ENCODE measurements at places on chromosomes 16 and 17.

GRCh38 chr16:66572356-66572755 is 6.1 kb downstream of the CMTM1 start:
- DNase-seq, result no peak

DNA sequence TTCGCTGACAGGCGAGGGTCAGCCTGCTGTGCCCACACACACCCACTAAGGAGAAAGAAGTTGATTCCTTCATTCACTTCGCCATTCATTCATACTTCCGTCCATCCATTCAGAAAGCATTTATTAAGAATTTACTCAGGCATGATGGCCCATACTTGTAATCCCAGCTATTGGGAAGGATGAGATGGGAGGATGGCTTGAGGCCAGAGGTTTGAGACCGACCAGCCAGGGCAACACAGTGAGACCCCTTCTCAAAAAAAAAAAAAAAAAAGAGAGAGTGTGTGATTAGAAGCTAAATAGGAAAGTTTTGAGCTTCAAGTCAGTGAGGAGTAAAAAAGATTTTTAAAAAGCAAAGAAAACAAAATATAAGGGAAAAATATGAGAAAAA is 8.7 kb downstream of the CES2 start:
- no peak for DNase-seq

GRCh38 chr17:72943826-72944689 is 148.4 kb downstream of the SLC39A11 start:
- no peak for DNase-seq

DNA sequence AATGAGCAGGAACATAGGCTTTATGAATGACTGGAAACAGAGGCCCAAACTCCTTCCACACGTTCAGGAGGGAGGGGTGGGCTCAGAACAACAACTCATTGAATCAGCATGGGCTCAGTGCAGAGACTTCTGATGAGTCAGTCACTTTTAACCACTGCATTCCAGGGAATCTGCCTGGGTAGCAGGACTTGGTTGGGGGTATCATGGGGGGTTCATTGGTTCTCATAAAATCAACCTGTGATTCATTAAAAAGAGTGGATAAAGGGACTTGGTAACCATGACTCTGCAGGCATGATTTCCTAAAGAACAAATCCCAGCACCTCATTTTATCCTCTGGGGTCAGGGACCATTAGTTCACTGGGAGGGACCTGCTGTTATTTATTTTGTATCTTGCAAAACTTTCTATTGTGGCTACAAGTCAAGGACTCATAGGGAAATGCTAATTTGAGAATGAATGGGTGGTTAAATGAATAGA is 13.8 kb downstream of the ITGB3 start:
- DNase-seq, result no peak

- no peak for DNase-seq
Measured at GRCh38 chr16:86077243-86077940, 178.4 kb downstream of the IRF8 start.

- no peak for DNase-seq
Measured at GRCh38 chr17:80882323-80882722, 109.3 kb upstream of the CHMP6 start.

DNA sequence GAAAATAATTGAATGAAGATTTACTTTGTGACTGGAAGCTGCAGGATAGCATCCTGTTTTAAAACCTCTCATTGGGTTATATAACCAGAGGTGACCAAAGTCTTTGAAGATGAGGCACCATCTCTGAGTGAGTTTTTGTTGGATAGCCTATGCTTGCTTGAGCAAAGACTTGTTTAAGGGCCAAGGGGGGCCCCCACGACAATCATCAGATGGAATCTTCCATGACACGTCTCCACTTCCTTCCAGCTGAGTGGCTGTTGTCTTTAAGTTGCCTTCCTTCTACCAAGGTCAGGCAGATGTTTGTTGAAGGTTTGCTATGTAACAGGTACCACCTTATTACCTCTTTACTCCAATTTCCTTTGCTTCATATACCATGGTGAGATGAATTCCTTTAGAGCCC is 188.8 kb downstream of the PRKCA start:
- no peak for DNase-seq

DNA sequence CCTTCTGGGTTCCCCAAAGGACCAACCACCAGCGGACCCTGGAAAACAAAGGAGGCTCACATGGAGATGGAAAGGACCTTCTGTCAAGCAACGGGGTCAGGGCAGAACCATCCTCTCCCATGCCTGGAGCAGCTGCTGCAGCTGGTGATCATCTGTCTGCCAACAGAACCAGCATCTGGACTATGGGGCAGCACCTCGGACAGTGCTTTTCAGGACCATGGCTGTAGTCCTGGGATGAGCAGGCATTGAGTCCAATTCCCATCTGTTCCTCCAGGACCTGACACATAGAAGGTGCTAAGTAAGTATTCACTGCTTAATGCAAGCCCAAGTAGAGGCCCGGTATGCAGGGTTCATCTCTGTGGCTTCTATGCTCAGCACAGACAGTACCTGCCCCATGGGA is 304.7 kb downstream of the XYLT1 start:
- DNase-seq, result no peak

DNA sequence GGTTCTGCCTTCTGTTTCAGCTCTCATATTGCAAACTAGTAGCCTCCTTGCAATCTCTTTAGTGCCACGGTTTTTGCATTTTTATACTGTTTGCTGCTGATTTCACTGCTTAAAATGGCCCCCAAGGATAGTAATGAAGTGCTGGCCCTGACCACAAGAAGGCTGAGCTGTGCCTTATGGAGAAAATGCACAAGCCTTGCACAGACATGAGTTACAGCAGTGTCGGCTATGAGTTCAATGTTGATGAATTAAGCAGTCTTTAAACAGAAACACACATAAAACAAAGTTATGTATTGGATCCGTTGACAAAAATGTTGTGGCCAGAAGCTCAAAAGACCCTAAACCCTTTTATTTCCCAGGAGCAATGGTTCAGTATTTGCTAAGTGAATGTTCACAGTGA is 210.6 kb upstream of the DYNLRB2 start:
- DNase-seq, result no peak

GRCh38 chr16:87435372-87436224 is 43.5 kb downstream of the MAP1LC3B start:
- DNase-seq, result no peak

DNA sequence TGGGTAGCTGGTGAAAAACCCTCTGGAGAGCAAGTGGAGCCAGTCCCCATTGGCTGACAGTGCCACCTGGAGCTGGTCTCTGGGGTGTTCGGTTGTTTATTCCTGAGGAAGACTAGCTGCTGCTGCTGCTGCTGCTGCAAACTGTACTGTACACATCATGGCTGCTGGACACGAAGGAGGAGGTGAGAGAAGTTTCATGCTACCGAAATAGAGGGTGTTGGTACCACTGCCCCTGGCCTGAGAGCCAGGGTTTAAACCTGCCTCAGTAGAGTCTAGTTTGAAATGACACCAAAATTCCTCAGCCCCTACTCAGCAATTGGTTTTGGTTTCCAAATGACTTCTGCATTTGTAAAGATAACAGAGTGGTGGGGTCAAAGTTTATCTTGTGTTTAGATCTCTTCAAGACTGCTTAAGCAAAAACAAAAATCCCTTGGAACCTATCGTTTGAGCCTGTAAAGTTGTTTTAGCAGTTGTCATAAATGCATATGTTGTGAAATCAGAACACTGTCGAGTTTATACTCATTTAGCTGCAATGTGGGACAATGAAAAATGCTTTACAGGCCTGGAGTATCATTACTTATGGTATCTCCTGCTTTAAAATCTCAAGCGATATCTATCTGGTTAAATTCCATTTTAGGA is 40.8 kb downstream of the CYB5B start:
- no peak for DNase-seq

DNA sequence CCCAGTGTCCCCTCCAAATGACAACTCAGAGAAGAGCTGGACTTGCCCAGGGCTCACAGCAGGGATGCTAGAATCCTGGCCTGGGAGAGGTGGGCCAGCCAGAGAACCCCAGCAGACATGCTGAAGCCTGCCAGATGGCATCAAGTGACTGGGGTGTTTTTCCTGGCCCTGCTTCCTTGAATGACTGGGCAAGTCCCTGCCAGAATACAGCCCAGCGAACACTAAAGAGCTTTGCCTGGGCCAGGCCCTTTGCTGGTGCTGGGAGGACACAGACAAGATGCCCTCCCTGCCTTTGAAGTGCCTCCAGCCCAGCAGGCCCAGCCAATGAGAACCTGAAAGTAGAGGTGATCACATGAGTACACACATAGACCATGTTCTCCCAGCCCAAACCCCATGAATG is 11.5 kb downstream of the ZNF319 start:
- no peak for DNase-seq

- DNase-seq, result no peak
Measured at GRCh38 chr17:30969989-30970830, 629 bp upstream of the RNF135 start.

GRCh38 chr16:10871157-10871991 is 5.6 kb upstream of the CIITA start:
- DNase-seq, result no peak

DNA sequence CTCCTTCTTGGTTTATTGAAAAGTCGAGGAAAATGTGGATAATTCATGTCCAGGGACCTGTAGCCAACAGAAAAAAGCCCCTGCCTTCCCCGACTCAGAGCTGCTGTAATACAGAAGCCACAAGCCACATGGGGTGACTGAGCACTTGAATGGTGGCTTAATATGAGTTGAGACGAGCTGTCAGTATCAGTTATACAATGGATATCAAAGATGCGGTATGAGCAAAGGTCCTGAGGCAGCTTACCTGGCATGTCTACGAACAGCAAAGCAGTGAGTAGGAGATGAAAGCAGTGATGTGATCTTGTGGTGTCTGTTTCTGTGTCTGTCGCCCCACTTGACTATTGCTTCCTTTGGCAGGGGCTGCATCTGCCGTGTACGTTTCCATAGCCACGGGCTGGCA is 12.2 kb upstream of the RMI2 start:
- DNase-seq, result no peak

- DNase-seq, result no peak
Measured at GRCh38 chr16:19486750-19487325, 35.1 kb downstream of the GDE1 start.

DNA sequence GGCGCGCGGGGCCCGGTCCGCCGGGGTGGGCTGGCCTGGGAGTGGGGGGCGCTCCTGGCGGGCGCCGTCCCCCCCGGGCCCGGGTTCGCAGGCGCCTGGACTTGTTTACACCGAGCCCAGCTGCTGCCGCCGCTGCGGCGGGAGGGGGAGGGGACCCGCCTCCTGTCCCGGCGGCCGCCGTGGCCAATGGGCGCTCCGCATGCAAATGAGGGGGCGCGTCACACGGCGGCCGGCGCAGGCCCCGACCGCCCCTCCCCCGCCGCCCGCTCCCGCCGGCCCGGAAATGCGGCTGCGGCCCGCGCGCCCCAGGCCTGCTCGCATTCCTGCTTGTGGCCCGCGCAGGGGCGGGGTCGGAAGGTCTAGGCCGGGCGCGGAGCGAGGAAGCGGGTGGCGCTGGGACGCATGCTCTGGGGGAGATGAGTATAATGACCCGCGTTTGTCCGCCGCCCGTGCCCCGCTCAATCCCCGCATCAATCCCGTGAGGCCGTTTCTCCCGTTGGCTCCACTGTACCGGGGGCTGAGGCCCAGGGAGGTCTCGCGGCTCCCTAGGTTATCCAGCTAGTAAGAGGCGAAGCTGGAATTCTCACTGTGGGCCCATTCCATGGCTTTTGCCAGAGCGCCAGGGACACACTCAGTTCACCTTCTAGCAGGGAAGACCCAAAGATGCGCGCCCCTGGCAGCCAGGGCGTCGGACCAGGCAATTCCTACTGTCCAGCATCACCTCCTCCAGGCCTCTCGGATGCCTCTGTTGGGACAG is at the start of gene YPEL3:
YPEL3 (minus strand) TSS at position 109 of the 757 bp plus-strand sequence. CDS start 731 bp downstream, outside the sequence.
- peak; percentile 79 for DNase-seq

DNA sequence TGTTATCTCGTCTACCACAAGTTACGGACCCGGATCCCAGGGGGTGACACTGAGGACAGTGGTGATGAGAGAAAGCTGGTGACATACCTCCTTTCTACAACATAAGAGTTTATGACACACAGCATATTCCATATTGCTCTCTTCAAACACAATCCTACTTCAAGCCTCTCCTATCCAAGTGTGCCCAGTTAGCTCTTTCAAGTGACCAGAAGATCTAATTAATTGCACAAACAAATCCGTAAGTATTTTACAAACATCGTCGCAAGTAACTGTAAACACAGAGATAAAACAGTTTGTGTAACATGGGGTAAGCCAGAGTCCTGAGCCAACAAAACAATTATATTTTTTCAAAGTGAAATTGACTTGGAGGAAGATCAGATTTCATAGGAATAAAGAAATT is 235.0 kb downstream of the CHD9NB start:
- no peak for DNase-seq

GRCh38 chr17:33334703-33335102 is 41.6 kb upstream of the ASIC2 start:
- DNase-seq, result no peak

All from stimulated activated CD4-positive, alpha-beta T cell treated with anti-CD3 and anti-CD28 coated beads, TNF-alpha, amount 100 ng/mL, for 1 hour (primary cell).